Activated T-helper 1 cell treated with anti-CD3 and anti-CD28 coated beads, Interleukin-12 subunit alpha, Interleukin-12 subunit beta, Interleukin-2, Interleukin-4 antibody, amounts not matched to agents 30 ng/mL and 10 ng/mL and 1 ng/mL, durations not matched to agents 14 hours and 24 hours and 36 hours (primary cell): ENCODE measurements at places on chromosomes 2 and 18.

GRCh38 chr2:159402790-159403189 is 116.3 kb upstream of the WDSUB1 start:
- no peak for DNase-seq

GRCh38 chr2:238408615-238409340 is 17.9 kb upstream of the ASB1 start:
- no peak for DNase-seq

GRCh38 chr2:239826376-239826775 is 198.8 kb downstream of the NDUFA10 start:
- DNase-seq = no peak

- no peak for DNase-seq
These were observed 125.6 kb upstream of the LGALSL start for GRCh38 chr2:64328415-64328722.

DNA sequence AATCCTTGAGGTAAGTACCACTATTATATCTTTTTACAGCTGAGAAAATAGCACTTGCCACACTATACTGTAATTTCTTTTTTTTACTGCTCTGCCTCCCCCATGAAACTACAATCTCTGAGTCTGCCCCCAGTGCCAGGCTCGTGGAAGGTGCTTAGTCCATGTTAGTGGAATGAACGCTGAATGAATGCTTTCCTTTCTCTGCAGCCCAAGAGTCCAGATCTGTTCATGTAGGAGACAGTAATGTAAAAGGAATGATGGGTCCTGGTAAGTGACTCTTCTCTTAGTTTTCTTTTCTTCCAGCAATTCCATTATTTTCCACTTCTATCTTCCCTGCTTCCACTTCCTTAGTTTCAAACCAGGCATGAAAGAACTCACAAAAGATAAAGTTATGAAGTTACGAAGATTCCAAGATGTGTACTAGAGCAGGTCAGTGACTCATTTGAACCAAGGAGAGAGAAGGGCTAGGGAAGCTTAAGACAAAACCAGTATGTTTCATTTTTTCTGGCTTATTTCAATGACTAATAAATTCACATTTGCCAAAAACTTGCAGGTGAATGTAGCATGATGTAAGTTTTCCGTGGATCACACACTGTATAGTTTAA is 46.0 kb downstream of the ARHGEF33 start:
- DNase-seq = no peak
